ENCODE measurements at places on chromosomes 5 and 9.

GRCh38 chr9:121207371-121207940 lies 5.8 kb upstream of the RAB14 start:
- DNase-seq, result no peak

DNA sequence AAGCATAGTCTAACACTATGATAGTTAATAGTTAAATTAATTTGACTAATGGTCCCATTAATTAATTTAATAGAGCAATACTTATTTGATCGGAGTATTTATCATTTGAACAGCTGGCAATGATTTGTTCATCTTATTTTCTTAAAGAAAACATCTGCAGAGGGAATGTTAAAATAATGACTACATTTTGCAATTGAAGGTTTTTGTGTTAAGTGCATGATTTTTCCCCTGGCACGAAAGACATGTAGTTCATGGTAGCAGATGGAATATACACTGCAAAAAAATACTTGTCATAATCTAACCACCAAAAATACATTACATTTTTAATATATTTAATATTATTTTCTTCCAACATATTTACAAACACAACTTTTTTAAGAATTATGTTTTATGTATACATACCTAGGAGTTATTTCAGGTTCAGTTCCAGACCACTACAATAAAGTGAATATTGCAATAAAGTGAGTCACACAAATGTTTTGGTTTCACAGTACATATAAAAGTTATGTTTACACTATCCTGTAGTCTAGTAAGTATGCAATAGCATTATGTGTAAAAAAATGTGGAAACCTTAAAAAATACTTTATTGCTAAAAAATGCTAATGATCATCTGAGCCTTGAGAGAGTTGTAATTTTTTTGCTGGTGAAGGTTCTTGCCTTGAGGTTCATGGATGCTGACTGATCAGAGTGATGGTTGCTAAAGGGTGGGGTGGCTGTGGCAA lies 292.6 kb upstream of the DAB2 start:
- peak; percentile 63 for DNase-seq

DNA sequence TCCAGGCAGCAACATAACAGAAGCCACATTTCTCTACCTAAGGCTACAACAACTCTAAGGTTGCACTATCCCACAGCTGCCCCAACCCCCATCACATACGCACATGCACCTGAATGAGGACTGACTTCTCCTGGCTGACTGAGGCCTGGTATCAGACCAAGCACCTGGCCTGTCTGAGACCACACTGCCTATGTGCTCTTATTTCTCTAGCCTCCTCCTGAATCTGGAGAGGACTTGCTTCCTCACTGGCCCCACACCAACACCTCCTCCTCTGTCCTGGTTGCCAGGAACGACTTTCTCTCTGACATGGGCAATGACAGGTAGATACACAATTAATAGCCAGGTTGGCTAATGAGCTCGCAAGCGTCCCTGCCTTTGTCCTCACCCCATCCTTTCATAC lies 14.9 kb upstream of the VDAC1 start:
- no peak for DNase-seq

- DNase-seq, result peak; percentile 42
Observed at GRCh38 chr5:133818031-133818431, 150.4 kb downstream of the C5orf15 start.

DNA sequence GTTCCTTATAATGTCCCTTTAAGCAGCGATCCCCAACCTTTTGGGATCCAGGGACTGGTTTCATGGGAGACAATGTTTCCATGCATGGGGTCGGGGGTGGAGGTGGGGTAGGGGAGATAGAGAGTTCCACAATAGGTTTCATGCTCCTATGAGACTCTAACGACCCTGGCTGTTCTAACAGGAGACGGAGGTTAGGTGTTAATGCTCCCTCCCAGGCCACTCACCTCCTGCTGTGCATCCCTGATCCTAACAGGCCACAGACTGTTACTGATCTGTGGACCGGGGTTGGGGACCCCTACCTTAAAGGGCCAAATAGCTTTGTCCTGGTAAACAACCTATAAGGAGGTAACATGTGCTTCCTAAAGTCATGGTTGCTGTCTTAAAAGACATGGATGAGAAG lies 602.5 kb upstream of the RGMB start:
- no peak for DNase-seq

- DNase-seq, result peak; percentile 57
Observed at GRCh38 chr5:180873615-180874520, 12.8 kb upstream of the ZFP62 start.

DNA sequence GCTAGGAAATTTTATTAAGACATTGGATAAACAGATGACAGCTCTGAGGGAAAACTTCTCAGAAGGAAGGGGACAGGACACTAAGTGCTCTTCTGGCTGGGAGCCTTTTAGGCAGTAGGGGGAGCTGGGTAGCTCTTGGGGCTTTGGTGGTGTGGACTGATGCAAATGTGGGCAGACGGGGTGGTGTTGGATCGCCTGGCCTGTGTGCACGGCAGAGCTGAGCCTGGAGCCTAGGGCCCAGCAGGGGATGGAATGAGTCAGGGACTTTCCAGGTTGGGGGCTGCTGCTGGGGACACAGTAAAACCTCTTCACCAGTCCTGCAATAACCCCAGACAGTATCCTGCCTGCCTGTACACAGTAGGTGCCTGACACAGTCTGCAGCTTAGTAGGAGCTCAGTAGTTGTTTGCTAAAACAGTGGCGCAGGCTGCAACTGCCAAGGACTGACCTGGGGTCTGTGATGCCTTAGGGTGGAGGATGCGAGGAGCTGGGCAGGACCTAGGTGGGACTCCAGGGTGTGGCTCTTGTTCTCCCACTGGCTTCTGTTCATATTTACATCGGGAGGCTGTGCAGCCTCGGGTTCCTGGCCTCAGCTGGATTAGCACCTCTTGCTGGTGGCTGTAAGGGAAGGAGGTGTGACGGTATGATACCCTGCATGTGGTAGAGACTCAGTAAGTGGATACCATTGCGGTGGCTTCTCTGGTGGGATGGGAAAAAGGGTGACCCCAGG lies 83.8 kb downstream of the DAB2IP start:
- DNase-seq, result peak; percentile 79

- no peak for DNase-seq
Observed at GRCh38 chr5:173020643-173021042, 35.5 kb upstream of the CREBRF start.

DNA sequence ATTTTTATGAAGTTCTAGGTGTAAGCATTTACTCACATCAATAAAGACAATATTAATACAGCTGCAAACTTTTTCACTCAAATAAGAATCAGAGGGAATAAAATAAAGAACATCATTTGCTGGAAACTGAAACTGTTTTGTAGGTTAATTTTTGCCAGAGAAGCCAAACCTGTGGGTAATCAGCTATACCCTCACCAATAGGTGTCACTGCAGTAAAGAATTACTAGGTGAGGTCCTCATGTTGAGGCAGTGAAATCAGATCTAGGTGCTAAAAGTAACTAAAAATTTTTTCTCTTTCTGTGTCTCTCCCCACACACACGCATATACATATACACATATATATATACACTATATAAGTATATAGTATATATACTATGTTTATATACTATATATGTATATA lies 1016.3 kb upstream of the SEMA6A start:
- no peak for DNase-seq

GRCh38 chr5:176447591-176447977 lies 601 bp upstream of the FAF2 start:
- no peak for DNase-seq

DNA sequence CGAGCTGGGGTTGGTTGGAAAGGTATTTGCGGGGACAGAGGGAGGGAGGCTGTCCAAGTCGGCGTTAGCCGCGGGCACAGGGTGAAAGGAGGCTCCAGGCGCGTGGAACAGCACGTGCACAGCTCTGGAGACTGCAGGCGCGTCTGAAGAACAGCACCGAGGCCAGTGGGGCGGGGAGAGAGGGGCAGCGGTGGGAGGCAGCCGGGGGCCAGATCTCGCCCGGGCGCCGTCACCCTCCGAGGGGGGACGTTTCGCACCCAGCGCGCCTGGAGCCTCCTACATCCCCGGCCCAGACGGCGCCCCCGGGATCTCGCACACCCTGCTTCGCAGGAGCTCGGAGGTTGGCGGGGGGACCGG lies 79.6 kb downstream of the NTNG2 start:
- no peak for DNase-seq

GRCh38 chr9:133378408-133378962 lies 2.3 kb downstream of the STKLD1 start:
- no peak for DNase-seq

DNA sequence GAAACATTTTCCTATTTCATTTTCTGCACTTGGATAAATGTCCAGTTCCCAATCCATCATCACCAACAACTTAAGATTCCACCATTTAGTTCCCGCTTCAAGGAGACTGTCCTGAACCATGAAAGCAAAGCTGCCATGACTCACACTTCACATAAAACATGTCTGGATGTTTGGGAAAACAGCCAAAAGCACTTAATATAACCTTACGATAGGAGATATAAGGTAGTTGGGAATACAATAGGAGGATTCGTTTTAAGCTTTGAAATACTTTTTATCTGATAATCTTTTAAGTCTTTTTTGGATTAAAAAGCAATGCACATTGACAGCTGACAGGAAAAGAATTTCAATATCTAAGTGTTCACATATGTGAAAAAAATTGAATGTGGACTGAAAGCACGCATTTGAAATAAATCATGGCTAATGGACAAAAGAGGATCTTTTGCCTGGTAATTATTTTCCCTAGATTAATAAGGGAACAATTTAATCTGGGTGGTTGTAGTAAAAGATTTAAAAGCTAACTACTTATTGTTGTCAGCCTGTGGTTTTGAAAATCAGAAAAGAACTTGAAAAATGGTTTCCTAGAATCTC lies 17.3 kb upstream of the TGFBI start:
- peak; percentile 94 for DNase-seq

DNA sequence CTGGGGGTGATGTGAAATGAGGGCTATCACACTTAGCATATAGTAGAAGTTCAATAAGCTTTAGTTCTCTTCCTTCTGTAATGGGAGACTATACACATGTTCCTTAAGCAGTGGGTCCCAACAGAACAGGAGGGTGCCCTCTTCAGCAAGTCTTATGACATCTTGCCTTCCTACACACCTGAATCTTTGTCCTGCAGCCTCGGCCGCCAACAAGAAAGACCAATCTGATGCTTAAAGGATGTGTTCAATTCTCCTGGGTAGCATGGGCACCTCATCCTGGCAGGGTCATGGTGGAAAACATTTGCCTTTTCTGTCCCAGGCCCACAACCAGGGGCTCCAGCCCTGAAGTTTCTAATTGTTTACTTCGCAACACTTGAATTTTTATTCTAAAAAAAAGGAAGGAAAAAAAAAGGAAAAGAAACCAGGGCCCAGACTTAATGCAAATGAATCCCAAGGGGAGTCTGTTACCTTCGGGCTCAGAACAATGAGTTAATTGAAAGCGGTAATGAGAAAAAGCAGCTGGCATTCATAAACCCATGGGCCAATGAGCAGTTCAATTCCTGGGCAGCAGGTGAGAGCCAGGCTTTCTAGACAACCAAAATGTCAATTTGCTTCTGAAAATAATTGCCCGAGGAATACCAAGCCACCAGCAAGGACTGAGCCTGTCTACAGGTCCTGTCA lies 26.2 kb upstream of the SMAD5 start:
- no peak for DNase-seq

GRCh38 chr5:131863700-131864099 lies 66.9 kb upstream of the FNIP1 start:
- no peak for DNase-seq

DNA sequence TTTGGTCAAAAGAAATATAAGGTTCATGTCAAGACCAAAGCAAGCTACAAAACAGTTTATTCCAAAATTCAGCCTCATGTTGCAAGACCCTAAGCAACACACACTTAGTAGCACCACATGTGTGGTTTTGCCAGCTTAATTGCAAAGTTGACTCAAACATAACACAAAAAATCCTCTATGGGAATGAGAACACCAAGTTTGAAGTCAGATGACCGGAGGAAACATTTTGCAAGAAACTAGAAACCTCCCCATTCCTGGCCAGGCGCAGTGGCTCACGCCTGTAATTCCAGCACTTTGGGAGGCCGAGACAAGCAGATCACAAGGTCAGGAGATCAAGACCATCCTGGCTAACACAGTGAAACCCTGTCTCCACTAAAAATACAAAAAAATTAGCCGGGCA lies 261.8 kb downstream of the EBF1 start:
- peak; percentile 16 for DNase-seq

- no peak for DNase-seq
Observed at GRCh38 chr5:111116550-111116949, 24.4 kb downstream of the WDR36 start.

DNA sequence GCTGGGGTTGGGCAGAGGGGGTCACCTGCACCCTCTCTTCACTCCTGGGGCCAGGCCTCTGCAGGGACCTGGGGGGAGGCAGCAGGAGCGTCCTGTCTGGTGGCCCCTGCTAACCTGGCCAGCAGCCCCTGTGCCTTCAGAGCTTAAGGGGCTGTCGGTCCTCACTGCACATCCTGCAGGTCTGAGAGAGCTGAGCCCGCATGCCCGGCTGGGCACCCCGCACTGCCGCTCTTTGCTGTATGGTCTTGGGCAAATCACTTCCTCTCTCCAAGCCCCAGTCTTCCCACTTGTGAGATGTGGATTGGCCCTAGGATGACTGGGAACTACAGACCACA lies 7.9 kb downstream of the FLT4 start:
- DNase-seq, result no peak

DNA sequence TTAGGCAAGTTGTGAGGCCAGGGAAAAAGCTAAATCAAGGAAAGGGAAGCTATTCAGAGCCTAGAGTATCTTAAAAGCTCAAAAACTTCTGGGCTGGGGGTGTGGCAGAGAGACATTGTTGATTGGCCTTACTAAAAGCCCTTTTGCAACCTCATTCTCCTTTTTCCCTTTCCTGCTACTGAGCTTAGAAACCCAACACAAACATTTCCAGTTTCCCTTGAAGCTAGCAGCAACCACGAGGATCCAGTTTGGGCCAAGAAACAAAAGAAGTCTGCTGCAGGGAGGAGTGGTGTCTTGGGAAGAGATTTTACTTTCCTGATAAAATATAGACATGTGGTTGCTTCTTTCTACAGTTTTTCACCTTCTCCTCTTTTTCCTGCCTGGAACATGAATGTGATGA lies 135.5 kb upstream of the KLF9 start:
- no peak for DNase-seq

DNA sequence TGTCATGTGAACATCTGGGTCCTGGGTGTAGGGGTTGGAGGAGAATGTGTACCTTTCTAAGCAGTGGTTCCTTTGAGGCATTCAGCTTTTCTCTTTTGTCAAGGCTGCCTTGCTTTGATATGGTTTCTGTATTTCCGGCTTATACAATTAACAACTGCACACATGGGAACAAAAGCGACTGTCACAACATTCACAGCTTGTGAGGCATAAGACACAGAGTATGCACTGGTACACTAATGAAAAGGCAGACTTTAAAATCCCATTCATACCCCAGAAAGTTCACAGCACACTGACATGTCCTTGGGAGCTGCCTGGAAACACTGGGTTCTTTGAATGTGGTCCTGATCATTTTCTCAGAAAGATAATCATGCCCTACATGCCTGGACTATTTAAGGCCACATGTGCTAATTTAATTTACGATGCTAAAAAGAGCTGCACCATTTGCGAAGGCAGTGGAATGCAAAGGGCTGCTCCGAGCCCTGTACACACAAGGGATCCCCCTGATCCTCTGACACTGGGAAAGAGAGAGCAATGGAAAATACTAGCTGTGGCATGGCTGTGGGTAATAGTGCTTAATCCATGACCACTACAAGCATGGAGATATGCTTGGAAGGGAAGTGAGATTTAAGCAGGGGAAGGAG lies 131.8 kb downstream of the EFNA5 start:
- DNase-seq, result no peak

Data from GM23248 (cell line).